ENCODE measurements at places on chromosomes 4 and X.
A peak's percentile ranks its signal among the peaks of the same experiment; 100 is the strongest.

DNA sequence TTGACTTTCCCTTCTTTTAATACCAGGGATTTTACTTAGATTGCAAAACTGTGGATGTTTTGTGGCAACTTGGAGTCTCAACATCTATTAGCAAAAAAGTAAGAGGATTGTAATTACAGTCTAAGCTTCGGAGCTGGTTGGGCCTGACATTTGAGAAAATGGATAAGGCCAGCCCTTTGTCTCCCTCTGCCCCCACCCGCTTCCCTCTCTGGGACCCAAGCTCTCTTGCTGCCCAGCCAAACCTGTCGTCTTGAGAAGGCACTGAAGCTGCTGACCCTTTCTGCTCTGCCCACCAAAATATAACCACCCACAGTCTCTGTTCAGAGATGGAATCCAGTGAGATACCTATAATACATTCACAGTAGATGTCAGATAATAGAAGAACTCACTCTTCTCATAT, 49.6 kb downstream of the SHROOM3 start:
- no peak for DNase-seq

- DNase-seq, result no peak
Measured at GRCh38 chr4:128572778-128573241, 236.7 kb upstream of the JADE1 start.

DNA sequence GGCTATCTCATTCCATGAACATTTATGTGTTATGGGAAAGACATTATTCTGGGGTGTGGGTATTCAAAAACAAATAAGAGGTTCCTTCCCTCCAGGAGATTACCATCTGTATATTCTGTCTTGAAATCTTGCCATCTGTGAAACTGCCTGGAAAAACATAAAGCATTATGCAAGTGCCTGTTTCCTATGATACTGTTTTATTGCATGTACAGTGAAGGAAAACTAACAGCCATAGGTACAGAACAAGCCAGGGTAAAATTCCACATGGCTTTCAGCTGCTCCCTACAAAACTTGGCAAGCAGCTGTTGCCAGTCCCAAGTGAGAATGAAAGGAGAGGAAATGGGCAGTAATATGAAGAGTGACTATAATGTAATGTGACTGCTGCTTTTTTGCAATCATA, 136.0 kb downstream of the GUCY2F start:
- peak; percentile 33 for DNase-seq

DNA sequence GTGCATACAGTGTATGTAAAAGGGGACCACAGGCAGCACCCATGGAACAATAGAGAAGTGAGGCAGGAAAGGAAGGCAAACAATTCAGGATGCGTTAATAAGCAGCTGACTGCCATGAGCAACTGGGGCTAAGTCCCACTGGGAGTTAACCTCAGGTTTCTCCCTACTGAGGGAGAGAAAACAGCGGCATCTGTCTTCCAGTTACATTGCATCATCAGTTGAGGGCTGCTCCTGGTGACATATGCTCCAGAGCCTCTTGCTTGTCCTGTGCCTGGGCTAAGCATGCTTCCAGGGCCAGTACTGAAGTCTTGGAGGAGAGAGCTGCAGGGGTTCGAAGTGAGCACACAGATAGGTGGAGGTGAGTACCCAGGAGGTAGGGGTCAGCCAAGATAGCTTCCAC, 24.3 kb downstream of the RAI2 start:
- no peak for DNase-seq

DNA sequence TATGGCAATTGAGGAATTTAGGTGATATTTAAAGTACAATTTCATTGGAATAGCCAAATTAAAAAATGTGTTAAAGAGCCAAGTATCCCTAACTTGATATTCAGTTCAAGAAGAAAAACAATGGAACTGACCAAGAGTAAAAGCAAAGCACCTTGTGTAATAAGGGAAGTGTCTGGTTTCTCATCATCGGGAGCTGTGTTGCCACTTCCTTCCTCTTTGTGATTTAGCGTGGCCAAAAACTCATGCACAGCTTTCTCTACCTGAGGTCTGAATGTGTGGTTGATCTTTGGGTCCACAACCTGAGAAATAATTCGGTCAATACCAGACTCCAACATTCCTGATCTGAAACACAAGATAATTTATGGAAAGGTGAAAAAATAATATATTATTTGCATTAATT, 12.4 kb downstream of the BOD1L1 start:
- DNase-seq, result no peak

- no peak for DNase-seq
Measured at GRCh38 chr4:101050088-101050836, 297.1 kb downstream of the PPP3CA start.

- DNase-seq, result peak; percentile 83
Measured at GRCh38 chr4:76305971-76306881, at the start of gene STBD1. STBD1 (plus strand) TSS chr4:76306733; CDS start chr4:76306770, 37 bp downstream.

GRCh38 chr4:20086067-20086798, 165.5 kb upstream of the SLIT2 start:
- DNase-seq, result no peak

GRCh38 chrX:121763671-121764070, 716.3 kb downstream of the GLUD2 start:
- no peak for DNase-seq

DNA sequence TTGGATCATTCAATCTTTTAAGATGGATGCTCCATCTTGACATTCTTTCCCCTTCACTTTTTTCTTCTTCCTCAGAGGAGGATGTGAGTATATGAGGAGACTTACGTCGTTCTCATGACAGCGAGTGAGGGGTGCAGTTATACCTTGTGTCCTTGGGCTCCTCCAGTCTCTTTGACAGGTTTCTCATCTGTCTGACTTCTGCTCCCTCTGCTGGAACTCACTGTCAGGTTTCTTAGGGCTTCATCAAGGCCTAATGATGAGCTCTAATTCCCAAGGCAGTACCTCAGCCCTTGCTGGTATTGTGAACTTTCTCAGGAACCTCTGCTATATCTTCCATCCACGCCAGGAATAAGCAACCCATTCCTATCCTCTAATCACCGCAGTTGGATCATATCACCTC, 237.8 kb upstream of the ADGRL3 start:
- no peak for DNase-seq

Measured in left hindlimb (tissue), 1 donor.